Naive B cell (primary cell): ENCODE measurements at places on chromosomes 1 and 21. TPM values are rescaled to one million over a fixed set of nuclear protein-coding genes. Genes with fewer than 3 reads are reported as not detected.
A peak's percentile ranks its signal among the peaks of the same experiment; 100 is the strongest.

The FCRL1 gene
- 294 TPM for polyA plus RNA-seq

The DIO1 gene
- not detected for polyA plus RNA-seq

The ACOT11 gene
- not detected for polyA plus RNA-seq

The DDOST gene
- polyA plus RNA-seq: 213 TPM

The RNU1-4 gene
- polyA plus RNA-seq: 36.8 TPM

The FMO5 gene
- polyA plus RNA-seq: 6.5 TPM

The CASZ1 gene
- 2.6 TPM for polyA plus RNA-seq

The SPRR2A gene
- polyA plus RNA-seq: not detected

The LRRC38 gene
- polyA plus RNA-seq: not detected

The CLDN8 gene
- not detected for polyA plus RNA-seq

The IVL gene
- polyA plus RNA-seq: not detected

The ATP6V1G3 gene
- not detected for polyA plus RNA-seq

GRCh38 chr1:178530037-178530402, 17.1 kb downstream of the TEX35 start:
- H3K36me3 ChIP-seq: no peaks in the 10 kb centered on the region
- no peak for DNase-seq
- no peak overlapping the region for H3K4me3 ChIP-seq
- H3K27ac ChIP-seq: no peak overlapping the region
- peaks cover 7% of the 10 kb centered on the region for H3K4me1 ChIP-seq

DNA sequence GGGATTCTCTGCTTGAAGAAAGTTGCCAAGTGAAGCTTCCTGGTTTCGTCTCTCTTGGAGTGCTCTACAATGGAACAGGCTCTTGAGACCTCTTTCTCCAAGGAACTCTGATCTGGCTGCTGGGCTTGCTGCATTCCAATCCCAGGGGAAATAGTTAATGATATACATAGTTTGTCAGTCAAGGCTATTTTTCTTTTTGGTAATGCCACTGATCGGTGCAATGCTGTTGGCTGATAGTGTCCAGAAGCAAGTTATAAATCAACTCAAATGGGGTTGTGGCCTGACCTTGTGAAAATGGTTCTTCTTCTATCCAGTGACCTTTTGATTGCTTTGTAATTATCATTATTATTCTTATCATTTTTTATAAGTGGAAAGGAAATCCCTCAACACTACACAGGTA, 48.4 kb upstream of the TNFSF18 start:
- H3K4me1 ChIP-seq: no peaks in the 10 kb centered on the region
- no peaks in the 10 kb centered on the region for H3K27me3 ChIP-seq
- H3K27ac ChIP-seq: no peak overlapping the region
- peaks cover 9% of the 10 kb centered on the region for H3K36me3 ChIP-seq
- no peak for DNase-seq

- no peak for DNase-seq
- H3K36me3 ChIP-seq: no peaks in the 10 kb centered on the region
- peaks cover 54% of the 10 kb centered on the region for H3K4me1 ChIP-seq
- H3K27ac ChIP-seq: peak overlapping the region; percentile 98
- no peaks in the 10 kb centered on the region for H3K27me3 ChIP-seq
These were observed 310.9 kb downstream of the NTNG1 start for GRCh38 chr1:107451715-107452114.

DNA sequence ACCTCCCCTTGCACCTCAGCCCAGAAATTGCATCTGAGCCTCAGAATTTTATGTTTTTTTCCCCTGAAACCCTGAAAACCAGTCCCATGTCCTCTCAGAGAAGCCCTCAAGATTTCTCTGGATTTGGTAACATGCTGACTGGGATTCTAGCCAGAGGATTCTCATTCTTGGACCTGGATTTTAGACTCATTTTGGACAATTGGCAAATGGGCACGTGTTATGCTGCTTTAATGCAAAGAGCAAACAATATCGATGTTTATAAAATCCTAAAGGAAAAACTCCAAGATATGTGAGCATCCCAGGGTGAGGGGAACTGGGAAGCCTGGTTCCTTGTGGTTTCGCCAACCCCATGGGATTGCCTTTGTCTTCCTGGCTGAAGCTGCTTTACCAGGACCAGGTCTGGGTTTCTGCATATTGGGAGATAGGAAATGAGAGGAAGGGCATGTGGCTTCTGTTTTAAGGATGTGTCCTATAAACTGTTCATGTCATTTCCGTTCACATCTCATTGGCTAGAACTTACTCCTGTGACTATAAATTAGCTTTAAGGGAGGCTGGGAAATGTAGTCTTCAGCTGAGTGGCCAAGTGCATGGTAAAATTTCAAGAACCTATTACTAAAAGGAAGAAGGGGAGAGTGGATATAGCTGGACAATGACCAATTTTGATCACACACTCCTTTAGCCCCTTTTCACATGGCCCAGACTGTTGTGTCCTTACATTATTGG, 27.2 kb upstream of the BCL10 start:
- H3K4me1 ChIP-seq: peaks cover 8% of the 10 kb centered on the region
- peaks cover 7% of the 10 kb centered on the region for H3K27me3 ChIP-seq
- no peak for DNase-seq
- no peaks in the 10 kb centered on the region for H3K36me3 ChIP-seq

GRCh38 chr1:5404412-5405203, 587.6 kb downstream of the NPHP4 start:
- no peaks in the 10 kb centered on the region for H3K4me1 ChIP-seq
- H3K4me3 ChIP-seq: no peak overlapping the region
- H3K27me3 ChIP-seq: peaks cover 10% of the 10 kb centered on the region
- H3K36me3 ChIP-seq: no peaks in the 10 kb centered on the region
- no peak overlapping the region for H3K27ac ChIP-seq

- no peaks in the 10 kb centered on the region for H3K36me3 ChIP-seq
- no peak for DNase-seq
- no peaks in the 10 kb centered on the region for H3K4me1 ChIP-seq
- no peak overlapping the region for H3K4me3 ChIP-seq
These were observed 264.5 kb downstream of the OLFM3 start for GRCh38 chr1:101732261-101732660.

- no peak overlapping the region for H3K27ac ChIP-seq
- H3K36me3 ChIP-seq: no peaks in the 10 kb centered on the region
- peaks cover 3% of the 10 kb centered on the region for H3K4me1 ChIP-seq
- H3K4me3 ChIP-seq: no peak overlapping the region
These were observed 33.1 kb upstream of the DIP2A start for GRCh38 chr21:46425571-46425970.

DNA sequence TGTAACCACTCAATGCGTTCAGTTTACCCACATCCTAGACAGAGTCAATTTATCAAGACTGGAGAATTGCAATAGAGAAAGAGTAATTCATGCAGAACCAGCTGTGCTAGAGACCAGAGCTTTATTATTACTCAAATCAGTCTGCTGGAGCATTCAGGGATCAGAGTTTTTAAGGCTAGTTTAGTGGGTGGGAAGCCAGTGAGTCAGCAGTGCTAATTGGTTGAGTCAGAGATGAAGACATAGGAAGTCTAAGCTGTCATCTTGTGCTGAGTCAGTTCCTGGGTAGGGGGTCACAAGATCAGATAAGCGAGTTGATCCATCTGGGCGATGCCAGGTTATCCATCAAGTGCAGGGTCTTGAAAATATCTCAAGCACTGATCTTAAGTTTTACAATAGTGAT, 499.6 kb downstream of the MRPL39 start:
- H3K4me1 ChIP-seq: peaks cover 4% of the 10 kb centered on the region
- H3K4me3 ChIP-seq: no peak overlapping the region
- no peaks in the 10 kb centered on the region for H3K27me3 ChIP-seq
- no peak for DNase-seq

DNA sequence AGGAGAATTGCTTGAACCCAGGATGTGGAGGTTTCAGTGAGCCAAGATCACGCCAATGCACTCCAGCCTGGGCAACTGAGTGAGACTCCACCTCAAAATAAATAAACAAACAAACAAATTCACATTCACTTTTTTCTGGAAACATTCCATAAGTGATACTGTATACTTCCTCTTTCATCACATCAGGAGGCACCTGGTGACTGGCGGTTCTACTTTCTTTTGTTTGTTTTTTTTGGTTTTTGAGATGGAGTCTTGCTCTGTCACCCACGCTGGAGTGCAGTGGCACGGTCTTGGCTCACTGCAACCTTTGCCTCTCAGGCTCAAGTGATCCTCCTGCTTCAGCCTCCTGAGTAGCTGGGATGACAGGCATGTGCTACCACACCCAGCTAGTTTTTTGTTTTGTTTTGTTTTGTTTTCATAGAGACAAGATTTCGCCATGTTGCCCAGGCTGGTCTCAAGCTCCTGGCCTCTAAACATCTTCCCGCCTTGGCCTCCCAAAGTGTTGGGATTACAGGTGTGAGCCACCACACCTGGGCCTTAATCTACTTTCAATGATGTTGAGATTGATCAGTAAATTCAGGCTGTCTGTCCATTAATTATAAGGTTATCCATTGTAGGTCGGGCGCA, 10.7 kb downstream of the HAPLN2 start:
- no peak for DNase-seq
- H3K27me3 ChIP-seq: peaks cover 66% of the 10 kb centered on the region
- peaks cover 7% of the 10 kb centered on the region for H3K4me1 ChIP-seq
- no peak overlapping the region for H3K4me3 ChIP-seq

GRCh38 chr1:75725861-75726361, 1.4 kb downstream of the ACADM start:
- DNase-seq: no peak
- H3K27ac ChIP-seq: no peak overlapping the region
- no peaks in the 10 kb centered on the region for H3K36me3 ChIP-seq
- H3K27me3 ChIP-seq: no peaks in the 10 kb centered on the region

DNA sequence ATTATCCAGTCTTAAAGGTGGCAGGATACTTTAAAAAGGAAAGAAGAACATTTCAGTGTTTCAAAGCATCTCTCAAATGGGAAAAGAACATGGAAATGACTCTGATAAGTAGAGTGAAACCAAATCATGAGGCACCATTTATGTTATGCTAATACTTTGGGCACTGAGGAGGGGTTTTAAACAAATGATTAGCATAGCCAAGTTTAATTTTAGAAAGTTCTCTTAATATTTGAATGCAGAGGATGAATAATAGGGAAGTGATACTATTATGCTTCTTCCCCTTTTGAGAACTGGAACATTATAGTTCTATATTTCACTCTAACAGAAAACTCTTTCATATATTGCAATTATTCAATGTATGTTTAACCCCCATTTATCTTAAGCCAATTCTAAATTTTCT, 1181.9 kb upstream of the PRMT6 start:
- peak; percentile 49 for DNase-seq
- peaks cover 23% of the 10 kb centered on the region for H3K4me1 ChIP-seq
- peak overlapping the region; percentile 5 for H3K27ac ChIP-seq
- no peaks in the 10 kb centered on the region for H3K27me3 ChIP-seq

- no peak overlapping the region for H3K4me3 ChIP-seq
- no peaks in the 10 kb centered on the region for H3K27me3 ChIP-seq
- no peaks in the 10 kb centered on the region for H3K4me1 ChIP-seq
- H3K27ac ChIP-seq: no peak overlapping the region
These were observed 134.1 kb downstream of the CYYR1 start for GRCh38 chr21:26438976-26439375.

- H3K36me3 ChIP-seq: no peaks in the 10 kb centered on the region
- peaks cover 49% of the 10 kb centered on the region for H3K27me3 ChIP-seq
- no peak for DNase-seq
These were observed 17.0 kb downstream of the TNNT2 start for GRCh38 chr1:201360486-201360885.

- H3K27ac ChIP-seq: no peak overlapping the region
- peaks cover 36% of the 10 kb centered on the region for H3K4me1 ChIP-seq
- H3K36me3 ChIP-seq: no peaks in the 10 kb centered on the region
- no peak for DNase-seq
These were observed 20.3 kb upstream of the LAPTM5 start for GRCh38 chr1:30777904-30778153.

GRCh38 chr1:223859058-223859457, 13.3 kb upstream of the TP53BP2 start:
- no peak overlapping the region for H3K27ac ChIP-seq
- H3K36me3 ChIP-seq: no peaks in the 10 kb centered on the region
- no peak for DNase-seq
- peaks cover 13% of the 10 kb centered on the region for H3K27me3 ChIP-seq

DNA sequence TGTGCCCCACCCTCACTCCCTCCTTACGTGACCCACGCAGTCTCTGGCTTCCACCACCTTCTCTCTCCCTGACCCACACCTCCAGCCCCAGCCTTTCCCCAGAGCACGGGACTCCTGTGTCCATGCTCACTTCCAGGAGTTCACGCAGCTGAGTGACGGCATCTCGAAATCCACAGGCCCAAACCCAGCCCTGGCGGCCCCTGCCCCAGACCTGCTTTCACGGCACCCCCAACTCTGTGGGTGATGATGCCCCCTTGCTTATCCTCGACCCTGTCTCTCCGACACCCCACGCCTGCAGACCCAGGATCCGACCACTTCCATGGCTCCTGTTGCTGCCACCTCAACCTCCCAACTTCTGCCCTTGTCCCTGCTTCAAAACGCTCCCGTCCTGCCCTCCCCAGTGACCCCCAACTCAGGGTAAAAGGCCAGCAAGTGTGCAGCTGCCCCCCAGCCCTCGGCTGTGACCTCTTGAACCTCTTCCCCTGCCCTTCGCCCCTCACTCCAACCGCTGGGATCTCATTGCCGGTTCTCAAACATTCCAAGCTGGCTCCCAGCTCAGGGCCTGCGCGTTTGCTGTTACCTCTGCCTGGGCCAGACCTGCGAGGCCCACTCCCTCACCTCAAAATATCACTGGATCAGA, 30.4 kb upstream of the LAPTM5 start:
- peaks cover 8% of the 10 kb centered on the region for H3K4me1 ChIP-seq
- H3K4me3 ChIP-seq: no peak overlapping the region
- peaks cover 12% of the 10 kb centered on the region for H3K27me3 ChIP-seq
- no peaks in the 10 kb centered on the region for H3K36me3 ChIP-seq
- no peak for DNase-seq
- peak overlapping the region; percentile 81 for H3K27ac ChIP-seq

DNA sequence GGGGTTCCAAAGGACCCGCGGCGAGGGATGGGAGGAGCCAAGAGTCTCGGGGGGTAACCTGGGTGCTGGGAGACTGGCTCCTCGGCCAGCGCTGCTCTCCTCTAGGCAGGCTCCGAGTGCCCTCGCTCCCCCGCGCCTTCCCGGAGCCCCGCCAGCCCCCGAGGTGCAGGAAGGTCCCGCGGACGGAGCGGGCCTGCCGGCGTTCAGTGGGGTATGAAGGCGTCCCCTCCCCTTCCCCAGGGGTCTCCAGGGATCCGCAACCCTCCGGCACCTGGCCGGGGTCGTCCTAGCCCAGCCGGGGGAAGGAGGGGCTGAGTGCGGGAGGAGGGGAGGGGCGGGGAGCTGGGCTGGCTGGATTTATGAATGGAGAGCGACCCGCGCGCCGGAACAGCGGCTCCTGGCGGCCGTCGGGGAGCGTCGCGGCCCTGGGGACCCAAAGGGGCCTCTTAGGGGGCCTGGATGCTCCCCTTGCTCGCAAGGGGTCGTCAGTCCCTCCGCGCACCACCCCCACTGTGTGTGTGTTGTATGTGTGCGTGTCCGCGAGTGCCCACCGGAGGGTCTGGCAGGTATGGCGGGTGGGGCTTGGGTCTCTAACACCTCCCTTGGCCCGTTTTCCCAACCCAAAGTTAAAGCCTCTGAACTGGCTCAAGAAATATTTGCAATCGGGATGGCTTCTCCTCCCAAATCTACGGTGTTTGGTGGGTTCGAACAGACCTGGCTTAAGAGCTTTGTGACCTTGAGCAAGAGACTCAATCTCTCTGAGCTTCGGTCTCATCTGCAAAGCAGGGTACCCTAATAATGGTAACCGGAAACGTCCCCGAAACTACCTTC, 642 bp downstream of the HCRTR1 start:
- H3K36me3 ChIP-seq: no peaks in the 10 kb centered on the region
- peak overlapping the region; percentile 76 for H3K4me3 ChIP-seq
- H3K27ac ChIP-seq: no peak overlapping the region
- peaks cover 25% of the 10 kb centered on the region for H3K4me1 ChIP-seq
- peaks cover 39% of the 10 kb centered on the region for H3K27me3 ChIP-seq
